ENCODE measurements at places on chromosomes 1 and 21. TPM values are rescaled to one million over a fixed set of nuclear protein-coding genes. Genes with fewer than 3 reads are reported as not detected.
A peak's percentile ranks its signal among the peaks of the same experiment; 100 is the strongest.

GRCh38 chr1:44326821-44327465 lies 28.1 kb downstream of the ERI3 start:
- no peaks in the 10 kb centered on the region for H3K27me3 ChIP-seq
- DNase-seq, result no peak
- peaks cover 19% of the 10 kb centered on the region for H3K4me1 ChIP-seq
- no peaks in the 10 kb centered on the region for H3K36me3 ChIP-seq
- no peak overlapping the region for H3K4me3 ChIP-seq

The FCRLA gene
- total RNA-seq, result not detected

The PRMT6 gene
- 12.9 TPM for total RNA-seq

DNA sequence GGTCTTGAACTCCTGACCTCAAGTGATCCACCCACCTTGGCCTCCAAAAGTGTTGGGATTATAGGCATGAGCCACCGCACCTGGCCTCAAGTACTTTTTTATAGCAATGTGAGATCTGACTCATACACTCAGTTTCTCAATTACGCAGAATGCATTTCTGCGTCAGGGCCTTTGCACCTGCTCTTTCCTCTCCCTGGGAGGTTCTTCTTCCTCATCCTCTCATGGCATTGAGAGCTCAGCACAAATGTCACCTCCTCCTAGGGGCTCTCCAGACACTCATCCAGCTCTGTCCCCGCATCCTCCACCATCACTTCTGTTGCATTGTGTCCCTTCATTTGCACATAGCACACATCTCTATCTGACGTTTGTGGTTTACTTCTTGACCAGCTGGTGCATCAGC lies 418.8 kb downstream of the PTPRU start:
- no peak overlapping the region for H3K4me3 ChIP-seq
- H3K27me3 ChIP-seq, result no peaks in the 10 kb centered on the region
- DNase-seq, result no peak
- no peak overlapping the region for H3K27ac ChIP-seq
- H3K4me1 ChIP-seq, result no peaks in the 10 kb centered on the region
- no peaks in the 10 kb centered on the region for H3K36me3 ChIP-seq

The ZBTB7B gene
- total RNA-seq, result 101 TPM

DNA sequence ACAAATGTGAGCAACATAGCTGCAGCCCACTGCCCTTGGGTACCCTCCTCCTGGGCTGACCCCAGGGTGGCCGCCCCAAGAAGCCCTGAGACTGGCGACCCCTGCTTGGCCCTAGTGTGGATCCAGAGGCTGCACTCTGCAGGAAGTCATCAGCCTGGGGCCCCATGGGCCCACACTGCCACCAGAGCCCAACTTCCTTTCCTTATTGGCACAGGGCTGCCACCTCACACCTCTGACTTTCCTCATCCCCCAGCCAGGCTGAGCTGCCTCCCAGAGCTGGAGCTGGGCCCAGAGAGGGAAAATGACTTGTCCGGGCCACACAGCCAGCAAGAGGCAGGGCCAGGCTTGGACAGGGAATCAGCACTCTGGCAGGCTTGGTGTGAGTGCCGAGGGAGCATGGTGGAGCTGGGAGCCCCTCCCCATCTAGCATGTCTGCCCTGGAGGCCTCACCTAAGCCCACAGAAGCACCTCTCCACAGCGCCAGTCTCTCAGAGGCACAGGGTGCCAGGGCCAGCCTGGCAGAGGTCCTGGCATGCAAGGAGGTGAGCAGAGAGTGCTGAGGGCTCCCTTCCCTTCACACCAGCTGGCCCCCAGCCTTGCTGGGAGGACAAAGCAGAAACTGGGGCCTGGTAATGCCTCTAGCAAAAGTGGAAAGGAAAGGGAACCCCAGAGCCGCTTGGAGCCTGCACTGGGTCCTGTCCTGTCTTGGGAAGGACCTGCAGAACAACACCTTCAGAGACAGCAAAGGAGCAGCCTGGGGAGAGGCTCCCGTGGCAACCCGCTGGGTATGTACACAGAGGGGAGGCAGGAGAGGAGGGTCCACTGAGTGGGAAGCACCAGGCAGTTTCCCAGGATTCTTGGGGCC lies 3.2 kb downstream of the RAP1GAP start:
- no peaks in the 10 kb centered on the region for H3K36me3 ChIP-seq
- no peak overlapping the region for H3K27ac ChIP-seq
- H3K4me1 ChIP-seq, result peaks cover 19% of the 10 kb centered on the region
- DNase-seq, result no peak

GRCh38 chr1:207883660-207884250 lies 27.2 kb downstream of the CD34 start:
- H3K27ac ChIP-seq, result no peak overlapping the region
- H3K27me3 ChIP-seq, result no peaks in the 10 kb centered on the region
- H3K4me3 ChIP-seq, result peak overlapping the region; percentile 8
- no peaks in the 10 kb centered on the region for H3K36me3 ChIP-seq
- no peak for DNase-seq
- H3K4me1 ChIP-seq, result peaks cover 17% of the 10 kb centered on the region

GRCh38 chr1:21608798-21609197 lies 60.4 kb downstream of the RAP1GAP start:
- H3K27me3 ChIP-seq, result peaks cover 7% of the 10 kb centered on the region
- H3K4me1 ChIP-seq, result peaks cover 13% of the 10 kb centered on the region
- no peaks in the 10 kb centered on the region for H3K36me3 ChIP-seq
- H3K27ac ChIP-seq, result no peak overlapping the region
- DNase-seq, result no peak

DNA sequence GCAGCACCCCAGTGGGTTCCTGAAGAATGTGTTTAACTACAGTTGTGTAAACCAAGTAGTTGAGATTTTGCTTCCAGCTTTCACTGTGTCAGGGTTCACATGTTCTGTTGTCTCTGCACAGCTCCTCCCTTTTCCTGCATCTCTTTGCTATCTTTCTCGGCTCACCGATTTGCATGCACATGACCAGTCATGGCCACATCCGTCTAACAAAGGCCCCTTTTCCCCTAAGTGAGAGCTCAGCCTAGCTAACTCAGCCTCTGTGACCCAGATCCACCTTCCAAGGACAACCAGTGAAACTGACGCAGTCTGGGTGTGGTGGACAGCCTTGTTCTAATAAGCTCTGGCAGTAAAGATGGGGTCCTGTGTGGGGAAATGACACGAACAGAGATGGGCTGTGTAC lies 101.1 kb downstream of the ZP4 start:
- no peak for DNase-seq
- H3K4me1 ChIP-seq, result no peaks in the 10 kb centered on the region
- H3K4me3 ChIP-seq, result no peak overlapping the region
- H3K27me3 ChIP-seq, result no peaks in the 10 kb centered on the region
- no peak overlapping the region for H3K27ac ChIP-seq

The LRRC38 gene
- total RNA-seq, result not detected

The SLC35A3 gene
- 47.5 TPM for total RNA-seq

- DNase-seq, result no peak
- no peak overlapping the region for H3K27ac ChIP-seq
- H3K4me1 ChIP-seq, result peaks cover 22% of the 10 kb centered on the region
- no peaks in the 10 kb centered on the region for H3K36me3 ChIP-seq
Measured at GRCh38 chr1:44273560-44274350, 60.5 kb downstream of the DMAP1 start.

DNA sequence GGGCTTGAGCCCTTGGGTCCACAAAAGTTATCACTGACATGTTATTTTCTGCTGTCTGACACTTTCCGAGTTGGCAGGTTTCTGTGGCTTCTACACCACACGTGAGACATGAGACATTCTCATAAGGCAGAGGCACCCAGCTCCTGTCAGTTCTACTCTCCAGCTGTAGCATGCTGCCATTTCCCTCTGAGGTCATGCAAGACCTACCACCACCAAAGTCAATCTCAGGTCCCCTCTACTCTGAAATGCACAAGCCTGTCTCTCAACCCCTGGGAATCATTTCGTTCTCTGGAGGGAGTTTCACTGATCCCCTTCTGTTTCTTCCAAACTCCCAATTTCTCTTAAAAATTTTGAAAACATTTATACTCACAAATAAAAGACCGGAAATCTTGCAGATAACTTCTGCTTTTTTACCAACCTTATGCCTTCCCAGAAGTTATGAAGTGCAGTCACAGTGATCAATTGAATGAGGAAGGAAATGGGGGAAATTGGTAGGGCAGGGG lies 39.5 kb upstream of the CR2 start:
- no peaks in the 10 kb centered on the region for H3K36me3 ChIP-seq
- no peaks in the 10 kb centered on the region for H3K27me3 ChIP-seq
- no peak overlapping the region for H3K27ac ChIP-seq
- H3K4me1 ChIP-seq, result no peaks in the 10 kb centered on the region

DNA sequence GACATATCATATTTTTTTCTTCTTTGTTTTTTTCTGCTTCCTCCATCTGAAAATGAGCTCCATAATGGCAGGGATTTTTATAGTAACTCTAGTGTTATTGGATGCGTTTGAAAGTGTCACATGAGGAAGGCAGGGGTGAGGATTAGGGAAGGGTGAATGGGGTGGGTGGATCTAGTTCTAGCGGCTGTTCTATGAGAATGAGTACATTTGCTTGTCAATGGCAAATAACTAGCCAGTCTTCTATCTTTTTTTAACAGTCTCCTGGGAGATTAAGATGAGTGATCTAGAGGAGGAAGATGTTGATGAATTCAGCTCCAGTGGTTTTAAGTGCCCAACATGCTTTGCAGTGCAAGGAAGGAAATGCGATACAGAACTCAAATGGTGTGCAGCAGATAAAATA lies 5.8 kb downstream of the OR14I1 start:
- DNase-seq, result no peak
- H3K36me3 ChIP-seq, result no peaks in the 10 kb centered on the region
- no peak overlapping the region for H3K4me3 ChIP-seq
- no peaks in the 10 kb centered on the region for H3K4me1 ChIP-seq
- no peak overlapping the region for H3K27ac ChIP-seq

GRCh38 chr1:204128964-204129896 lies 22.6 kb downstream of the ETNK2 start:
- no peak for DNase-seq
- H3K27ac ChIP-seq, result peak overlapping the region; percentile 79
- peaks cover 6% of the 10 kb centered on the region for H3K36me3 ChIP-seq
- H3K4me1 ChIP-seq, result peaks cover 72% of the 10 kb centered on the region
- H3K27me3 ChIP-seq, result no peaks in the 10 kb centered on the region

GRCh38 chr1:12697397-12697796 lies 18.5 kb upstream of the AADACL3 start:
- H3K27ac ChIP-seq, result no peak overlapping the region
- no peak for DNase-seq
- no peaks in the 10 kb centered on the region for H3K36me3 ChIP-seq
- no peak overlapping the region for H3K4me3 ChIP-seq
- H3K27me3 ChIP-seq, result no peaks in the 10 kb centered on the region

- no peak overlapping the region for H3K4me3 ChIP-seq
- no peak for DNase-seq
- no peak overlapping the region for H3K27ac ChIP-seq
- H3K27me3 ChIP-seq, result no peaks in the 10 kb centered on the region
- peaks cover 5% of the 10 kb centered on the region for H3K4me1 ChIP-seq
Measured at GRCh38 chr21:38897532-38898421, 92.0 kb downstream of the ETS2 start.

GRCh38 chr1:198156111-198156744 lies 570 bp upstream of the NEK7 start:
- H3K36me3 ChIP-seq, result no peaks in the 10 kb centered on the region
- H3K4me3 ChIP-seq, result peak overlapping the region; percentile 89
- DNase-seq, result no peak
- no peaks in the 10 kb centered on the region for H3K27me3 ChIP-seq

The GUCA2A gene
- total RNA-seq, result not detected

- no peak overlapping the region for H3K27ac ChIP-seq
- DNase-seq, result no peak
Measured at GRCh38 chr21:32472890-32473765, 60.6 kb downstream of the EVA1C start.

DNA sequence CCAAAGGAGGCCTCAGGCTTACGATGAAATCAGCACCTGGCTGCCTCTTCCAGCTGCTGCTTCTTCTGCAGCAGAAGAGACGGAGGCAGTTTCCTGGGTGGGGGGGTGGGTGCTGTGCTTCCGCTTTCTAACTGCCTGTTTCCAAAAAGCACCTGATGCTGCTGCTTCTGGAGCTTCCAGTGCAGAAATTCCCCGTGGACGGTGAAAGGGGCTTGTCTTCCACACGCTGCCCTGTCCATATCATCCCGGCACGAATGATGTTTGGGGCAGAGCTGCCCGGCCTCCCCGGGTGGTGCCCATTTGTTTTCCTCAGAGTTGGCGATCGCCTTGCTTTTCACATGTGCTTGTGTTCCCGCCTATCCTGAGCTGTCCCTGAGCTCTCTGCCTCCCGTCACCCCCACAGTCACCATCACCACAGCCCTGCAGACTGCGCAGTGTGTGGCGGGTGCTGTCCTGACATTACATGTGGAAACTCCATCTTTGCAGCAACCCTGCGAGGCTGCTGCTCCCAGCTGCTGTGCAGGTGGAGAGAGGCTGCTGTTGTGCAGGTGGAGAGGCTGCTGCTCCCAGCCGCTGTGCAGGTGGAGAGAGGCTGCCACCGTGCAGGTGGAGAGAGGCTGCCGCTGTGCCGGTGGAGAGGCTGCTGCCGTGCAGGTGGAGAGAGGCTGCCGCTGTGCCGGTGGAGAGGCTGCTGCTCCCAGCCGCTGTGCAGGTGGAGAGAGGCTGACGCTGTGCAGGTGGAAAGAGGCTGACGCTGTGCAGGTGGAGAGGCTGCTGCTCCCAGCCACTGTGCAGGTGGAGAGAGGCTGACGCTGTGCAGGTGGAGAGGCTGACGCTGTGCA lies 1.8 kb downstream of the TTLL10 start:
- H3K4me1 ChIP-seq, result peaks cover 6% of the 10 kb centered on the region
- peaks cover 89% of the 10 kb centered on the region for H3K27me3 ChIP-seq
- no peak for DNase-seq
- no peak overlapping the region for H3K27ac ChIP-seq

- peak overlapping the region; percentile 92 for H3K27ac ChIP-seq
- no peak for DNase-seq
- H3K4me1 ChIP-seq, result peaks cover 83% of the 10 kb centered on the region
- H3K27me3 ChIP-seq, result no peaks in the 10 kb centered on the region
Measured at GRCh38 chr1:31701091-31701736, 2.6 kb downstream of the COL16A1 start.

DNA sequence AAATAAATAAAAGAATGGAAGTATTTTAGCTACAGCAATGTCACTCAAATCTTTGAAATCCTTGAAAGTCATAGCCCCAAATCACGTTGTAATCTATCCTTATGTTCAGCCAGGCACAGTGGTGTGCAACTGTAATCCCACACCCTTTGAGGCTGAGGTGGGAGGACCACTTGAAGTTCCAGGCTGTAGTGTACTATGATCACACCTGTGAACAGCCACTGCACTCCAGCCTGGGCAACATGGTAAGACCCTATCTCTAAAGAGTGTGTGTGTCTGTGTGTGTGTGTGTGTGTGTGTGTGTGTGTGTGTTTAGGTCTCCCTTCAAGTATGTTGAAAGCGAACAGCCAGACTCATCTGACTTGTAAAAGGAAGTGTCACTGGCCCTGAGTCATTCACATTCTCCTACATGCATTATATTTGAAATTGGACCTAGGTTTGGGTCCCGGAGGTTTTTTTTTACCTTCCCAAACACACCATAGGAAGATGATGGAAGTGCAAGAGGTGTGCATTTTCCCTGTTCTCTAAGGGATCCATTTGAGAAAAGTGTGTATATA lies 50.1 kb downstream of the ZNF281 start:
- H3K27ac ChIP-seq, result no peak overlapping the region
- no peak overlapping the region for H3K4me3 ChIP-seq
- H3K27me3 ChIP-seq, result no peaks in the 10 kb centered on the region
- no peaks in the 10 kb centered on the region for H3K4me1 ChIP-seq
- no peaks in the 10 kb centered on the region for H3K36me3 ChIP-seq
- DNase-seq, result no peak
